Stimulated activated CD4-positive, alpha-beta T cell treated with anti-CD3 and anti-CD28 coated beads, Interleukin-15, amount 100 ng/mL, for 1 hour (primary cell): ENCODE measurements at places on chromosomes 3 and 15.

DNA sequence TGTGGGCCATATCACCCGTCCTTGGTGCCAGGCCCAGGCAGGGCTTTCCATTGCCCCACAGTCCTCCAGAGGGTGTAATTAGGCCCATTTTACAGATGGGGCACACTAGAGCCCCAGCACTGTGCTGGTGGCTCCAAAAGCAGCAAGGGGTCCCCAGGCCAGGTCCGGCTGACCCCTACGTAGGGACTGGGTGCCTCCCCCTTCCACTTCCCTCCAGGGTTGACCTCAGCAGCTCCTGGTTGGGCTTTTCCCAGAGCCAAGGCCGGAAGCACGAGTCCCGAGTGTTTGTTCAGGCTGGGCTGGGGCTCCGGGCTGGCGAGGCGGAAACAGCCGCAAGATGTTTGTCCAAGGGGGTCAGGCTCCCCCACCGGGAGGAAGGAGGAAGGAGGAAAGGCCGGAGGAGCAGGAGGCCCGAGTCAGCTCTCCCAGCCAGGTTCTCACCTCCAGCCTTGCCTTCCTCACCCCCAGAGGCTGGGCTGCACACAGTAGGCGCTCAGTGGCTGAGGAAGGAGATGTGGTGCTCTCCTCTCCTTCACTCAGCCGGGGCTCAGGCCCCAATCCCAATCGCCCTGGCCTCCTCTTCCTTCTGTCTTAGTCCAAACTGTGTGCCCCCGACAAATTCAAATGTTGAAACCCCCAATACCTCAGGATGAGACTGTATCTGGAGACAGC is 17.1 kb upstream of the PLXND1 start:
- DNase-seq: no peak

GRCh38 chr15:65245096-65245856 is 34.0 kb upstream of the CILP start:
- no peak for DNase-seq

GRCh38 chr3:171044384-171044783 is 17.9 kb upstream of the SLC2A2 start:
- DNase-seq: no peak

- no peak for DNase-seq
Observed at GRCh38 chr3:66386925-66387650, 113.7 kb downstream of the LRIG1 start.

DNA sequence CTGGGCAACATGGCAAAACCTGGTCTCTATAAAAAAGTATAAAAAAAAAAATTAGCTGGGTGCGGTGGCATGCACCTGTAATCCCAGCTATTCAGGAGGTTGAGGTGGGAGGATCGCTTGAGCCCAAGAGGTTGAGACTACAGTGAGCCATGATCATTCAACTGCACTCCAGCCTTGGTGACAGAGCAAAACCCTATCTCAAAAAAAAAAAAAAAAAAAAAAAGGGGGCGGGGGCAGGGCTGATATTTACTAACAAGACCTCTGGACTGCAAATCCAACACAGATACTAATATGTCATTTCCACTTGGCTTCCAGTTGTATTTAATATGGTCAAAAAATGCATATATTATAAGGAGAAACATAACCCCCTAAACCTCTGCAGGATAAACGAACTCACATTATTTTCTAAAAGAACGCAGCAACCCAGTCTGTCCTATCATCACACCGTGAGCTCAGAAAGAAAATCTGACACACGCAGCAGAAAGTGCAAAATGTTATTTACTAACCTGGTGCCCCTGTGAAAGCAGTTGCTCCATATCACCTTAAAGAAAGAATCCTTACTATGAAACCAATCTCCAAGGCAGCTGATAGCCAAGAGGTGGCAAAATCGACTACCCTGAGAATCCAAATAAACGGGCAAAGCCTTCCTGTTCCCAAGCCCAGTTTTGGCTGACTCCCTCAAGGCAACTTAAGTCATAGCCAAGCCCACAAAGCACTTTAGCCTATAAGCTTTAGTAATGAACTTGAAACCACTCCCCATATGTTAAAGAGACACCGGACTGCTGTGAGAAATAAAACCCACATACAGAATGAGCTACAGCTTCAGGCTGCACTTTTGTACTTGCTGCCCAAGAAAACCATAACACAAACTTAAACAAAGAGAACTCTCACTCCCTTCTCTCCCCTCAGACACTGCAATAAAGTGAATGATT is 39.3 kb downstream of the PLD1 start:
- DNase-seq: no peak
